ENCODE measurements at places on chromosomes 1 and 21.

DNA sequence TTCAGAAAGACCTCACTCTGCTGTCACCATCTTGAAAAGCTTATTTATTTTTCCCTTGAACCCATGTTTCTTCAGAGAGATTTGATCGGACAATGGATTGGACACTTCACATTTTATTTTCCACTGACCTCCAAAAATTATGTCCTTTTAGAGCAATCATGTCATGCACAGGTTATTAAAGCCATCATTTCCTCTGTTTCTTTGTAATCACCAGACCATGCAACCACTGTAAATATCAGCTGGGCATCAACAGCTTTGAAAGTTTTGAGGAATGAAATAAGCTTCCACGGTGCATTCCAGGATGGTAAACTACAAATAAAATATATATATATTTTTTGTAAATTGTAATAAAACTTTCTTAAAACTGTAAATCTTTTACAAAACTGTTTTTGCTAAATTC lies 144.1 kb upstream of the ADAMTS5 start:
- no peak for DNase-seq

DNA sequence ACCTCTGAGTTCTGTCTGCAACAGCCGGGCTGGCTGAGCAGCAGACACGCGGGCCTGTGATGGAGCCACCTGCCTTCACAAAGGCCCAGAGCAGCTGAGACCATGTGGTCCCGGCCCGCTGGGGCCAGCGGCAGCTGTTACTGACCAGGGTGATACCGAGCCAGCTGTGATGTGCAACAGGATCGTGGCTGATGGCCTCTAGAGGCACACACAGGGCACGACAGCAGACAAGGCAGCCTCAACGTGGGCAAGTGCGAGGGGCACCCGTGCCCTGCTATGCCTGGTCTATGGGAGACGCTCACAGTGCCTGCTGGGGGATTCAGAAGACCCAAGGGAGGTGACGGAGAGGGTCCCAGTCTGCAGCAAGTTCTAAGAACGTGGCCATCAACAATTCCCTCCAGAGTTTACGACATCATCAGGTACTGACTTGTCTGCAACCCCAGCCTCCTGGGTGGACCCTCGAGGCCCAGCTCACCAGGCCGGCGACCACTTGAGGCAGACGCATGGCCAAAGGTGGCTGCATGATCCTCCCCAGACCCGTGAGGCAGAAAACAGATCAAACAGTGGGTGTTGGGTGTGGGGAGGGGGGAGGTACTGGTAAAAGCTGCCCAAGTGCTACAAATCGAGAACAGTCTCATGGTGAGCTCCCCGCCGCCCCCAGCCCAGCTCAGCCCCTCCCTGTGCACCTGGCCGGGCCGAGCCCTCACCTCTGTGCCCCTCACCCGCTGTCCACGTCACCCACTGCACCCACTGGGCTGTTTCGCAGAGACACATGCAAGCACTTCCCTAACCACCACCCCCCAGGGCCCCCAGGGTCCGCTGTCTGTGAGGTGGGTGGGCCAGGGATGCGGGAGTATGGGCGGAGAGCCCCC lies 6.0 kb downstream of the POFUT2 start:
- DNase-seq: no peak

- DNase-seq: no peak
Measured at GRCh38 chr1:63612564-63612963, 19.4 kb downstream of the PGM1 start.

DNA sequence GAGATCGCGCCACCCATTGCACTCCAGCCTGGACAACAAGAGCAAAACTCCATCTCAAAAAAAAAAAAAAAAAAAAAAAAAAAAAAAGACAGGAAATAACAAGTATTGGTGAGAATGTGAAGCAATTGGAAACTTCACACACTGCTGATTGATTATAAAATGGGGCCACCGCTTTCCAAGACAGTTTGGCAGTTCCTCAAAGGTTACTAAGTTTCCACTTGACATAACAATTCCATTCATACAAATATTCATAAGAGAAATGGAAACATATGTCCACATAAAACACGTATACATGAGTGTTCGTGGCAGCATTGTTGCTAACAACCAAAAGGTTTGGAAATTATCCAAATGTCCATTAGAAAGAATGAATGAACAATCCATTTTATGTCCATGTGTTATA lies 26.3 kb downstream of the USP24 start:
- DNase-seq: no peak

GRCh38 chr1:235088907-235089306 lies 39.7 kb downstream of the TOMM20 start:
- no peak for DNase-seq

- no peak for DNase-seq
Measured at GRCh38 chr1:203278082-203278884, 27.0 kb upstream of the BTG2 start.

- DNase-seq: no peak
Measured at GRCh38 chr1:168372307-168372706, 91.6 kb downstream of the TBX19 start.

DNA sequence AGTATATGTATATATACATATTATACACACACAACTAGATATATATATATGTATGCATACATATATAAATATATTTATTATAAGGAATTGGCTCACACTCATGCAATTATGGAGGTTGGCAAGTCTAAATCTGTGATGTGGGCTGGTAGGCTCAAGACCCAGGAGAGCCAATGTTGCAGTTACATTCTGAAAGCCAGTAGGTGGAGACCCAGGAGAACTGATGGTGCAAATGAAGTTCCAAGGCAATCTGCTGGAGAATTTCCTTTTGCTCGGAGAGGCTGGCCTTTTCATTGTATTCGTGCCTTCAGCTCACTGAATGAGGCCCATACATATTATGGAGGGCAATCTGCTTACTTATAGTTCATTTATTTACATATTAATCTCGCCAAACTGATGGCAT lies 9.4 kb downstream of the IVL start:
- peak; percentile 9 for DNase-seq

DNA sequence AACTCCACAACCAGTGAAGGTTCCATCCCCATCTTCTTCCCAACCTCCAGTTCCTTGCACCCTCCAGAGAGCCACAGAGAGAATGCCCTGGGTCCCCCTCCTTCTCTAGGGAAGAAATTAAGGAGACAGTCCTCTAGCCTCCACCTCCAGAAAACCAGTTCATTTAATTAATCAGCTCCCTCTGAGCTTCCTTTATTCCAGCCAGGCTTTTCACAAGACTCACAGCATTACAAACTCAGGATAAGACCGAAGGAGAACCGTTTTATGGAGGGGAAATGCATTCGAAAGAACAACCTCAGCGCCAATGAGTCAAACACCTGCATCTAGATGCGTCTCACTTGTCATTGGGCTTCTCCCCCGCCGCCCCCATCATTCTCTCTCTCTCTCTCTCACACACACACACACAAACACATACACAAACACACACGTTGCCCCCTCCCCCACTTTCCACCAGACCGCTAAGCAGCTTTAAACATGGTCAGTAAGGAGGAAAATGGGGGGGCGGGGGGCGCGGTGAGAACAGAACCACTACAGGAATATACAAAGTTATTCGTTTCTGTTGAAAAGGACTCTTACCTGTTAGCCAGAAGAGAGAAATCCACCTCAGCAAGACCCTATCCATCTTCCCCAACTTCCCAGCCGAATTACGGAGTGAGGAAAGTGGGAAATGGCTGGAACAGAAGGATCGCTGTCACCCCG lies 544 bp downstream of the ILDR2 start:
- DNase-seq: peak; percentile 4

All from small intestine (tissue), 16 donors.